ENCODE measurements at places on chromosomes 3 and 15. TPM values are rescaled to one million over a fixed set of nuclear protein-coding genes. Genes with fewer than 3 reads are reported as not detected.

DNA sequence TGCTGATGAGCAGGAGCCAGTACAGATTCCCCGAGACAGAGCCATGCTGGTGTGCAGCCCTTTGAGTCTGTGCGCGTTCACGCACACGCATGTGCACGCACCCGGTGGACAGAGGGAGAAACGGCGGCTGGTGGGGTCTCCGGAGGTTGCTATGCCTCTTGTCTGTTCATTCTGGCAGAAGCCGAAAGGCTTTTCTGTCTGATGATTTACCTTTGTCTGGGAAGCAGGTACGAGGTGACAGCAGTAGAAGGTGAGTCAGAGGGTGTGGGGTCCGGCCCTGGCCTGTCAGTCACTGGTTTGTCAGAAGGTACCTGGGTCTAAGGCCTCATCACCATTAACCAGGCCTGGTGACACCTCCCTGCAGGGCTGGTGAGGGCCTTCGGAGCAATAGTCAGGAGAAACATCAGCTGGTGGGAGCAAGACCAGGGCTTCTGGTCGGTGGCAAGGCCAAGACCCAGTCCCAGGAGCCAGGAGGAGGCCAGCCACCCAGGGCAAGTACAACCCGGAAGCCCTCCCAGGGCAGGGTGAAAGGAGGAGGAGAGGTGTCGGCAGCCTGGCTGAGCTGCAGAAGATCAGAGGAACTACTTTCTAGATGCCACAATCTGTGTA lies 7.5 kb downstream of the PCSK6 start:
- DNase-seq, result no peak

DNA sequence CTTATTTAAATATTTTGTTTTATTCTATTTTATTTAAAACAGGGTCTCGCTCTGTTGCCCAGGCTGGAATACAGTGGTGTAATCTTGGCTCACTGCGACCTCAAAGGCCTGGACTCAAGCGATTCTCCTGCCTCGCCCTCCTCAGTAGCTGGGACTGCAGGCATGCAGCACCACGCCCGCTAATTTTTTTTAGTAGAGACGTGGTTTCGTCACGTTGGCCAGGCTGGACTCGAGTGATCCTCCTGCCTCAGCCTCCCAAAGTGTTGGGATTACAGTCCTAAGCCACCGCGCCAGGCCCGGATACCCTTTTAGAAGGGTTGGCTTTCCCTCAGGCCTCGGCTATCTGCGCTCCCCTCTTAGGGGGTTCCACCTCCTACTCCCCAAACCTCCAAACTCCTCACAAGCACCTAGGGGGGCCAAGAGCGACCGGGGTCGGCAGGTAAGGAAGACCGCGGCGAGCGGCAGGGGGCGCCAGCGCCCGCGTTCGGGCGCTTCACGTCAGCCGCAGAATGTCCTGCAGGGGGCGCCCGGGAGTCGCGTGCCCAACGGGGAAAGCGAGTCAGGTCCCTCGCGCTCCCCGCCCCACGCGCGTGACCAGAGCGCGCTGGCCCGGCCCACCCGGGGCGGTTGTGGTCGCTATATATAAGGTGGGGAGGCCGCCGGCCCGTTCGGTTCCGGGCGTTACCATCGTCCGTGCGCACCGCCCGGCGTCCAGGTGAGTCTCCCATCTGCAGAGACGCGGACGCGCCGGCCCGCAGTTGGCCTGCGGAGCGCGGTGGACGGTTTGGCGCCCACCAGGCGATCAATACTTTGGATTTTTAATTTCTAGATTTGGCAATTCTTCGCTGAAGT lies 51.8 kb upstream of the GATM start:
- DNase-seq, result peak; percentile 80

DNA sequence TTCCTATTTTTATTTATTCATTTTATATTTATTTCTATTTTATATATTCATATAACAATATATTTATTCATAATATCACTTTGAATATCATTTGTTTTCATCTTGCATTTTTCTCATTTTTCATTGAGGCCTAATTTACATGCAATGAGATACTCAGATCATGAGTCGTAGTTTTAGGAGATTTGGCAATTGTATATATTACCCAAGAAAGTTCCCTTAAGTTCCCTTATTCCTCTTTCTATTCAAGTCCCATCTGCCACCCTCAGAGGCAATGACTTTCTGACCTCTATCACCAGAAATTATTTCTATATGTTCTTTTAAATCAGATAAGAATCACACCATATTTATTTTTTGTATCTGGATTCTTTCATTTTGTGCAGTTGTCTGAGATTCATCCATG lies 329.1 kb upstream of the TPRG1 start:
- DNase-seq, result no peak

DNA sequence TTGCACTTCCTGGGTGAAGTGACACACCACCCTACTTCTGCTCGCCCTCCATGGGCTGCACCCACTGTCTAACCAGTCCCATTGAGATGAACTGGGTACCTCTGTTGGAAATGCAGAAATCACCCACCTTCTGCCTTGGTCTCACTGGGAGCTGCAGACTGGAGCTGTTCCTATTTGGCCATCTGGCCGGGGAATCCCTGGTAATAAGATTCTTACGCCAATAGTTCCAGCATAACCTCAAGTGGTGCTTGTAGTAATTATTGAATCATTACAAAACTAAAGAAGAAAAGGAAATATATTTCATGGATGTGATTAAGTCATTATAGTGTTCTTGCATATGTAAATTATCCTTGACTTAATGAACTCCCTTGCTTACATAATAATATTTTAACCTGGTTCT lies 841.9 kb downstream of the CADM2 start:
- DNase-seq, result no peak

- DNase-seq, result no peak
These were observed 269.0 kb upstream of the ADAMTS9 start for GRCh38 chr3:64956711-64957325.

DNA sequence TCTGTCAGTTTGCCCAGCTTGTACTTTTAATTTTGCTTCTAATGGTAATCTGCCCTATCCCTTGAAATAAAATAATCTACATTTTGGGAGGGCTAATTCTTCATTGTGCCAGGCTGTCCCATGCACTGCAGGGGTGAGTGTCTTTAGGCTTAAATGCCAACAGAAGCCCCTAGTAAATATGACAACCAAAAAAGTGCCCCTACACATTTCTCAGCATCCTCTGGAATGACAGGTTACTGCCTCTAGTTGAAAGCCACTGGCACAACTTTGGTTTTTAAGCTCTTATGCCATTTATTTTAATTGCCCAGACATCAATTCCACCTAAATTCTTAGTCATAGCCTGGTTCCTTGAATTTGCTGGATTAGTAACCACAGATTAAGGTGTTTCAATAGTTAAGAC lies 3.4 kb downstream of the EPM2AIP1 start:
- no peak for DNase-seq

DNA sequence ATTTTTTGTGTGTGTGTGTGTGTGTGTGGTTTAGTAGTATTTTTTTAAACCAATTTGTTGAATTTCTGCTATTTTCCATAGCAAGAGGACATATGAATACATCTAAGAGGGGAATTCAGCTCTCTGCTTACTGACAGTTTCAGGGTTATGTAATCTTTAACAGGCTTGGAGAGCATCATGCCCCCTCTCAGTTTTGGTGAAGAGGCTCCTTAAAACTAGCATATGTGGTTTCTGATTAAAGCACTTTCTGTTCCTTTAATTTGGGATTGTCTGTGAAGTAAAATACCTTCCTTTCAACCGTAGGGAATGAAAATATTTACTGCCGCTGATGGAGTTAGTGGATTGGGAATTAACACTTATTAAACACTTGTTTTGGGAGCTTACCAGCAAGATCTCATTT lies 19.4 kb upstream of the NFKBIZ start:
- no peak for DNase-seq

DNA sequence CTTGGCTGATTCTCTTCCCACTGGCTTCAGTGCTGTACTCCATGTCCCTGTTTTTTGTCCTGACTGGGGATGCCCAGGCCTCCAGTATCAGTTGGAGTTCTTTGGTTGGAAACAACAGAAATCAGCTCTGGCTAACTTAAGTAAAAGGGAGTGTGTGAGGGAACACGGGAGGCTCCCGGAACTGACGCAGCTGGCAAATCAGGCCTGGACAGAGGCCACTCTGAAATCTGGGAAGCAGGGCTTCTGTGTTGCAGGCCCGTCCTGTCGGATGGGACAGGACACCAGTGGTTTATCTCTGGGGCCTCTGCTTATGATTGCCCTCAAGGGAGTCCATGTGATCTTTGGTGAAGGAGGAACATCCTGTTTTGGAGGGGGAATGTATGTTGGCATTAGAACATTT lies 124.3 kb downstream of the CHCHD6 start:
- DNase-seq, result peak; percentile 67

DNA sequence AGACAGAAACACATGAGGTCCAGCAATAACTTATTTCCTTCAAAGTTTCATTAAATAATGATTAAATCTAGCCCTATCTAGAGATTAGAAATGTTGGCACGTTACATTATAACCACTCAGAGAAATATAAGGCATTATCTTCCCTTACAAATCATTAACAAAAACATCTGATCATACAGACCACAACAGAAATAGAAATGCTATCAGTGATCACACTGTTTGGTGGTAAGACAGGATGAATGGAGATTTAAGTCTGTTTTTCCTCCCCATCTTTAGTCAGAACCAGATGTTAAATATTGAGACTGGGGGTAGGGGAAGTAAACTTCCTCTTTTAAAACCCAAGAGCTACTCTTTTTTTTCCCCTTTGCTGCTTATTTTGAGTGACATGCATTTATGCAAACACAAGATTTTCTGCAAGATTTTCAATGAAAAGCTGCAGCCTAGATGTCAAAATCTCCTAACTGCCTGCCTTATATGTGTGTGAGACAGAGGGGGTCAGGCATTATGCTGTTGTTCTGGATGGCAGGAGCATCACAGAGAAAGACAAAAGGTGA lies 70.4 kb downstream of the CBLB start:
- DNase-seq, result no peak

DNA sequence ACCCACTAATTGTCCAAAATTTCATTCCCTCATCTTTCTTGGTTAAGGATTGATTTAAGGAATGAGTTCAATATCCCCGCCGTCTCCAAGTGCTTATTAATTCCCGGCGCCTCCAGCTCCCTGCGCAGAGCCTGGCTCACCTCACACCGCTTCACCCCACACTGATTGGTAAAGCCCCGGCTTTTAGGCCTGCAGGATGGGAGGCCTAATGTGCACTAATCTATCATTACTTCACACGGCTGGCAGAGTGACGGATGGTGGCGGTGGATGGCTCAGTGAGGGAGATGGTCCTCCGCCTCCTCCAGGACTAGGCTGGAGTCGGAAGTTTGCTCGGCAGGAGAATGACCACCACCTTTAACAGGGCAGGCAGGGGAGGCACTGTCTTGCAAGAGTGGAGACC lies 81.7 kb downstream of the MEGF11 start:
- no peak for DNase-seq

- no peak for DNase-seq
These were observed 84.1 kb downstream of the P3H2 start for GRCh38 chr3:190036631-190037030.

GRCh38 chr3:127012091-127012490 lies 29.2 kb downstream of the PLXNA1 start:
- no peak for DNase-seq

DNA sequence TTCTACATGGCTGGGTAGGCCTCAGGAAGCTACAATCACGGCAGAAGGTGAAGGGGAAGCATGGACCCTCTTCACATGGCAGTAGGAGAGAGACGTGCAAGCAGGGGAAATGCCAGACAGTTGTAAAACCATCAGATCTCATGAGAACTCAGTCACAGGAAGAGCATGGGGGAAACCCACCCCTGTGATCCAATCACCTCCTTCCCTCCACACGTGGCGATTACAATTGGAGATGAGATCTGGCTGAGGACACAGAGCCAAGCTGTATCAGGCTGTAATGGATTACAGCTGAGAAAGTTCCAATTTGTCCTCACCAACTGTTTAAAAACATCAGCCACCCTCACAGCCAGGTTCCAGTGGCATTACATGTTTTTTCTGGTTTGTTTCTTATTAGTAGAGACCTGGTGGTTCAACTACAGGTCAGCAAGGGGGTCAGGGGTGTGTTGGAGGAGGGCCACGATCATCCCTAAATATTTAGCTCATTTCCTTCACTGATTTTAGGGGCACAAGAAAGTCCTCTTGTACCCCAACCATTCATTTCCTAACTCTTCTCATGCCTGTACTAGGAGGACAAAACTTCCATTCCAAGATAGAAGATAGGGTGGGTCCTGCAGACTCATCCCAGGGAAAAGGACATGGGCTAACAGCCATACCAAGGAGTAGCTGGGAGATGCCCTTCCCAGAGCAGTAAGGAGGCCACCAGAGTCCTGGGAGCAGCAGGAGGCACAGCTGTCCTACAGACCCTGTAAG lies 54.4 kb downstream of the ANXA2 start:
- DNase-seq, result no peak

GRCh38 chr3:78974181-78974790 lies 793.5 kb downstream of the ROBO1 start:
- DNase-seq, result no peak

- no peak for DNase-seq
These were observed 96.4 kb downstream of the MYH15 start for GRCh38 chr3:108414007-108414406.

DNA sequence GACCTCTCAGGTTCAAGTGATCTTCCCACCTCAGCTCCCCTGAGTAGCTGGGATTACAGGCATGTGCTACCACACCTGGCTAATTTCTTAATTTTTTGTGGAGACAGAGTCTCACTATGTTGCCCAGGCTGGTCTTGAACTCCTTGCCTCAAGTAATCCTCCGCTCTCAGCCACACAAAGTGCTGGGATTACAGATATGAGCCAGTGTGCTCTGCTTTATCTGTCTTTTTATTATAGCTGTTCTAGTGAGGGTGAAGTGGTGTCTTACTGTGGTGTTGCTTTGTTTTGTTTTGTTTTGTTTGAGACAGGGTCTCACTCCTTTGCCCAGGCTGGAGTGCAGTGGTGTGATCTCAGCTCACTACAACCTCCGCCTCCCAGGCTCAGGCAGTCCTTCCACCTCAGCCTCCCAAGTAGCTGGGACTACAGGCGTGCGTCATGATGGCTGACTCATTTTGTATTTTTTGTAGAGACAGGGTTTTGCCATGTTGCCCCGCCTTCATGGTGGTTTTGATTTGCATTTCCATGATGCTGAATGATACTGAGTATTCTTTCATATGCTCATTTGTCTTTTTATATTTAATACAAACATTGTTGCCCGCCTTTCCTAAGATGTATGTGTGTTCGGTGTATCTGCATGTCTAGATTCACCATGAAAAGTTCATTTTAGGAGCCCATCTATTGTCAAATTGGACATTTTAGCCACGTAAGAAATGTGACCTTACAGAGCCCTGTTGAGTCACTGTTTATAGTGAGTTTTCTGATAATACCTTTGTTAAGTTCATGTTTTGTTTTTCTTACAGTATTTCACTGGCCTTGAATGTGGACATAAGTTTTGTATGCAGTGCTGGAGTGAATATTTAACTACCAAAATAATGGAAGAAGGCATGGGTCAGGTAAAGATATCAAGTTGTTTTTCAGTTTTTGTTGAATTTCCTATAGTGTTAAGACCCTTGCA lies 80.6 kb downstream of the ARIH1 start:
- DNase-seq, result no peak

- DNase-seq, result no peak
These were observed 113.2 kb downstream of the EEFSEC start for GRCh38 chr3:128266453-128266852.

THBS1 gene
- 40.1 TPM for total RNA-seq

SPINT1 gene
- 0.54 TPM for total RNA-seq

TGM4 gene
- total RNA-seq, result not detected

FAM81A gene
- 0.34 TPM for total RNA-seq

PDZRN3 gene
- total RNA-seq, result 13.2 TPM

GPR171 gene
- total RNA-seq, result not detected

EPHA3 gene
- total RNA-seq, result 0.40 TPM

LRRIQ4 gene
- not detected for total RNA-seq

NMD3 gene
- total RNA-seq, result 29.5 TPM
